ENCODE measurements at places on chromosomes 12 and 14. TPM values are rescaled to one million over a fixed set of nuclear protein-coding genes. Genes with fewer than 3 reads are reported as not detected.

Gene BIN2
- not detected for total RNA-seq

Gene FAR2
- total RNA-seq = 3.3 TPM

Gene ST8SIA1
- total RNA-seq = 14.4 TPM

Gene SERPINA9
- total RNA-seq = 0.22 TPM

Gene DHRS2
- total RNA-seq = 2.1 TPM

Gene SDS
- not detected for total RNA-seq

Gene ZCCHC8
- total RNA-seq = 25.3 TPM

Gene VASH1
- 13.6 TPM for total RNA-seq

GRCh38 chr12:92784797-92785562 lies 82.2 kb downstream of the PLEKHG7 start:
- H3K4me1 ChIP-seq = peaks cover 3% of the 10 kb centered on the region
- no peak overlapping the region for H3K27ac ChIP-seq
- no peak overlapping the region for H3K4me3 ChIP-seq
- no peaks in the 10 kb centered on the region for H3K27me3 ChIP-seq
- peaks cover 12% of the 10 kb centered on the region for H3K36me3 ChIP-seq

DNA sequence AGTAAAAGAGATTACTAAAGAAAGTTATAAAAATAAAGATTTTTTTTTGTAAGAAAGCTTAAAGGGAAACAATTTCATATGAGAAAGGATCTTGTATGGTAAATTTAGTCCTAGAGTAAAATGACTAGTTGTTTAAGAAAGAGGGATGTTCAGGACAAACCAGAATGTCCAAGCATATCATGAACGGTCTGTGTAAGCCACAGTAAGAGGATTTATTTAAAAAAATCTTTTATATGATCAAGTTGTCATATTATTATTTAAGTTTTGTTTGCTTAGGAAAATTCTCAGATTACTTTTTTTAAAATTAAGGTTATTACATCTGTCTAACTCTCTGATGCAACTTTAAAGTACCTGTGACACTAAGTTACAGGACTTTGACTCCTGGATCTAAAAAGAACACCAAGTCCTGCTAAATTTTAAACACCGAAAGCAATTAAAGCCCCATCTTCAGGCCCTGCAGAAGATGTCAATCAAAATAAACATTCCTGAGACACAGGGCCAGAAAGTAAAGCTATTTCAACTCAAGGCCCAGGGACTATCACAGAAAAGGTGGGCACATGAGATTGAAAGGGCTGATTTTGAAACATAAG lies 17.3 kb upstream of the CCDC196 start:
- no peaks in the 10 kb centered on the region for H3K4me1 ChIP-seq
- H3K4me3 ChIP-seq = no peak overlapping the region
- no peak for DNase-seq
- no peak overlapping the region for H3K27ac ChIP-seq

DNA sequence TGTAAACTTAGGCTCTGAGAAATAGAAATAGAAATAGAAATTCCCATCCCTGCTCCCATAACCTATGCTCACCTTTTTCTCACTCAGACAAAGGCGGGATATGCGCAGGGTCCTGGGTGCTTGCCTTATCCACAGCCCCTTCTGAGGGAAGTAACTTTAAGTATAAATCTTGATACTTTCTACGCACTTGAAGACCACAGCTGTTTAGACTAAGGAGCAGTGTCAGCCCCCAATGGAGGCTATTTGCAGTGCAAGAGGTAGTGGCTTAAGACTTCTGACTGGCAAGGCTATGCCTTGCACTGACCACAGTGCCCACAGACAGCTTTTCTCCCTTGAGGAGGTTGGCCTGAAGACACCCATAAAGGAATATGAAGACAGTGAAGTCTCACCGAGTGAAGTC lies 35.2 kb downstream of the ASCL1 start:
- no peaks in the 10 kb centered on the region for H3K27me3 ChIP-seq
- DNase-seq = no peak
- H3K27ac ChIP-seq = no peak overlapping the region
- no peak overlapping the region for H3K4me3 ChIP-seq
- H3K36me3 ChIP-seq = no peaks in the 10 kb centered on the region
- no peaks in the 10 kb centered on the region for H3K4me1 ChIP-seq

- H3K4me3 ChIP-seq = no peak overlapping the region
- DNase-seq = no peak
- no peaks in the 10 kb centered on the region for H3K27me3 ChIP-seq
- H3K27ac ChIP-seq = no peak overlapping the region
These were observed 280.5 kb downstream of the DPF3 start for GRCh38 chr14:72613231-72613974.

GRCh38 chr12:131124487-131125280 lies 171.0 kb downstream of the ADGRD1 start:
- H3K36me3 ChIP-seq = no peaks in the 10 kb centered on the region
- H3K27ac ChIP-seq = no peak overlapping the region
- no peaks in the 10 kb centered on the region for H3K27me3 ChIP-seq
- H3K4me3 ChIP-seq = no peak overlapping the region

- DNase-seq = no peak
- peaks cover 15% of the 10 kb centered on the region for H3K4me1 ChIP-seq
- H3K4me3 ChIP-seq = no peak overlapping the region
- H3K27me3 ChIP-seq = no peaks in the 10 kb centered on the region
- peak overlapping the region; percentile 59 for H3K27ac ChIP-seq
These were observed 338.8 kb upstream of the TMEM132C start for GRCh38 chr12:127928178-127928577.

DNA sequence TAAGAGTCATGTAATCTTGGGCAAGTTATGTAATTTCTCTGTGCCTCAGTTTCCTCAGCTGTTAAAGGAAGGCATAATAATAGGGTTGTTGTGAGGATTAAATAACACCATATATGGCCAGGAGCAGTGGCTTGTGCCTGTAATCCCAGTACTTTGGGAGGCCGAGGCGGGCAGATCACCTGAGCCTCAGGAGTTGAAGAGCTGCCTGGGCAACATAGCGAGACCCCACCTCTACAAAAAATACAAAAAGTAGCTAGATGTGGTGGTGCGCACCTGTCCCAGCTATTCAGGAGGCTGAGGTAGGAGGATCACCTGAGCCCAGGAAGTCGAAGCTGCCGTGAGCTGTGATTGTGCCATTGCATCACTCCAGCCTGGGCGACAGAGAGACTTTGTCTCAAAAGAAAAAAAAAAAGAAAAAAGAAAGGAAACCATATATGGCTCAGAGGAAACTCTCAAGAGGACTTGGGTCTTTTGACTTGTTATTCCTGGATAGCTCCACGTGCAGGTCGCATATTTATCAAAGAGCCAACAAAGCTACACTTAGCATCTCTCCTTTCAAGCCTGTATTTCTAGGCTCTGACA lies 6.9 kb downstream of the GPRC5A start:
- peaks cover 41% of the 10 kb centered on the region for H3K4me1 ChIP-seq
- DNase-seq = no peak
- H3K27me3 ChIP-seq = no peaks in the 10 kb centered on the region
- no peak overlapping the region for H3K4me3 ChIP-seq
- peak overlapping the region; percentile 95 for H3K27ac ChIP-seq
- H3K36me3 ChIP-seq = no peaks in the 10 kb centered on the region

DNA sequence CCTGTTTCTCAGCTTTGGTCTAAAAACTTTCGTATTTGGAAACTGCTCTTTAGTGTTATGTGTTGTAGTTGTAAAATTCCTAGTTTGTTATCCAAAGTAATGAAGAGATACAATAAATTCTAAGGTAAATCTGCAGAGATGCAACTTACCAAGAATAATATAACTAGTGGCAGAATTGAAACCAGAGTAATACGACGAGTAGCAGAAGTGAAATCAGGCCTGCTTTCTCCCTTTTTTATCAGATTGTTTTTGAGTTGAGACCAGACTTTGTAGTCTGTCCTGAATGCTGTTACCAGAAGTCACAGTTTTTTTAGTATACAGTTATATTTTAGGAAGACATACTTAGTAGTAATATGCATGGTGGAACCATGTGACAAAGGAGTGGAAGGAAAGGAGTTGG lies 12.5 kb downstream of the PAPOLA start:
- no peak overlapping the region for H3K27ac ChIP-seq
- H3K36me3 ChIP-seq = no peaks in the 10 kb centered on the region
- no peaks in the 10 kb centered on the region for H3K4me1 ChIP-seq
- no peak overlapping the region for H3K4me3 ChIP-seq
- H3K27me3 ChIP-seq = no peaks in the 10 kb centered on the region

DNA sequence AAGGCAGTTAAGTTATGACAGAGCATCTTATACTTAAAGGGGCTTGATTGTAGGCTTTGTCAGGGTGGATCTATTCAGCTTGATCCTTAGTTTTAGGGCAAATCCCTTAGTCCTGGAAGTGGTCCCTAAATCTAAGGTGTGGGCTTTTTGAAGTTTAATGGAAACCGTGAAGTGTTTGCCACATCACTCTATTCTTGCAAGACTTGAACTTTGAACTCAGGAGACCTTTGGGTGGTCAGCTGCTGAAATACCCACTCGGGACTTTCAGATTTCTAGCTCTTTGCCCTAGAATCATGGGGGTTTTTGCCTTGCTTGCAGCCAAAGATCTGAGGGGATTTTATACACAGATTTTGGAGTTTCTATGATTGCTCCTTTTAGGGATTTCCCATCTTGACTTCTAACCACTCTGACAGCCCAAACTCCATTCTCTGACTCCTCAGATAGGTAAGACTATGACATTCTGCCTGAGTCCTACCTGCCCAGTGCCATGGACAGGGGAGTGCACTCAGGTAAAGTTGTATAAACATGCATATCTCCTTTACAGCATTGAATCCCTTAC lies 39.9 kb downstream of the SNAPC1 start:
- no peak overlapping the region for H3K27ac ChIP-seq
- no peaks in the 10 kb centered on the region for H3K36me3 ChIP-seq
- H3K4me3 ChIP-seq = no peak overlapping the region
- no peaks in the 10 kb centered on the region for H3K4me1 ChIP-seq

DNA sequence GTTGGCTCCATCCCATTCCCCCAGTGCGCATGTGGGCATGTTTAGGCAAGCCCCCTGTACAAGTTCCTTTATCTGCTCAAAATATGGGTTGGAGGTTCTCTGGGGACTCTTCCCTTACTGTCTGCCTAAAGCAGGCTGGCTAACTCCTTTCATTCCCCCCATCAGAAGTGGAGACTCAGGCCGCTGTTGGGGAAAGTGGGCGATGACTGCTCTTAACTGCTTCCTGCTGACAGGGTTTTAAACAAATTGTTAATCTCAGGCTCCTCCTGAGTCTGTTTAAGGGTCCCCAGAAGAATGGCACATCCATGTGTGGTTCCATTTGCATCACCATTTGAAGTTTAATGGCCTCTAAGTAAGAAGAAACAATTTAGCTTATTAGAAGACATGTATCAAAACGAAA lies 15.4 kb upstream of the FAR2 start:
- H3K36me3 ChIP-seq = no peaks in the 10 kb centered on the region
- H3K4me1 ChIP-seq = peaks cover 6% of the 10 kb centered on the region
- no peak for DNase-seq
- peak overlapping the region; percentile 42 for H3K27ac ChIP-seq

GRCh38 chr14:71116568-71117122 lies 209.4 kb downstream of the PCNX1 start:
- H3K36me3 ChIP-seq = peaks cover 7% of the 10 kb centered on the region
- no peak overlapping the region for H3K4me3 ChIP-seq
- no peak overlapping the region for H3K27ac ChIP-seq
- peaks cover 22% of the 10 kb centered on the region for H3K4me1 ChIP-seq
- H3K27me3 ChIP-seq = no peaks in the 10 kb centered on the region
- no peak for DNase-seq

- H3K4me1 ChIP-seq = no peaks in the 10 kb centered on the region
- no peaks in the 10 kb centered on the region for H3K27me3 ChIP-seq
- no peaks in the 10 kb centered on the region for H3K36me3 ChIP-seq
- DNase-seq = no peak
- no peak overlapping the region for H3K27ac ChIP-seq
These were observed 92.9 kb downstream of the ESR2 start for GRCh38 chr14:64201296-64201695.

DNA sequence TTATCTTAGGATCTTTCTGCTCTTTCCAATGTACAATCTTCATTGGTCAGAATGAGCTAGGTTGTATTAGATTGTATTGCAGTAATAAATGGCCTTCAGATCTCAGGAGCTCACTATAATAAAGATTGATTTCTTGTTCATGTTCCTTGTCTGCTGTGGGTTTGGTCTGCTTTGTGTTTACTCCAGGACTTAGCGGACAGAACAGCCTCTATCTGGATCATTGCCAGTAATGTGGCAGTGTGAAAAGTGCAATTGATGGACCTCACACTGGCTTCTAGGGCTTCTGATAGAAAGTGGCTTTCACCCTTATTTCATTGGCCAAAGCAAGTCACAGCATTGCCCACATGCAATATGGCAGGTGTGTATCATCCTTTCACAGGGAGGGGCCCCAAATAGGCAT lies 81.2 kb downstream of the BTG1 start:
- H3K4me3 ChIP-seq = no peak overlapping the region
- H3K36me3 ChIP-seq = no peaks in the 10 kb centered on the region
- no peak for DNase-seq
- no peak overlapping the region for H3K27ac ChIP-seq
- no peaks in the 10 kb centered on the region for H3K27me3 ChIP-seq
- H3K4me1 ChIP-seq = peaks cover 17% of the 10 kb centered on the region

DNA sequence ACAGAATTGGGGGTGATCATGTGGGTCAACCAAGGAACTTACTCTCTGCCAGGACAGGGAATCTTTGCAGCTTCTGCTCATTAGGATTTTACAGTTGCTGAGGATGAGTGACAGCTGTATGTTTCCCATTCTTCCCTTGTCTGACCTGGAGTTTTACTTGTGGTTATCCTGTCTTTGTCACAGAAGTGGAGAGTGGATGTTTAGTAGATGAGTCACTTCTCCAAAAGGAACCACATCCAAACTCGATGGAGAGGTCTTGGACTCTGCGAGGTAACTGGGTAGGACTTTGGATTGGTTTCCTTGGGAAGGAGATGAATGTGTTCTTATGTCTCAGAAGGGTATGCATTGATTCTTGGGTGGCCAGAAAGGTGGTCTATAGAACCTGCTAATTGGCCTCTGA lies 53.8 kb upstream of the USP44 start:
- no peaks in the 10 kb centered on the region for H3K36me3 ChIP-seq
- H3K27ac ChIP-seq = peak overlapping the region; percentile 21
- peak; percentile 75 for DNase-seq
- H3K4me1 ChIP-seq = peaks cover 41% of the 10 kb centered on the region
- no peak overlapping the region for H3K4me3 ChIP-seq

DNA sequence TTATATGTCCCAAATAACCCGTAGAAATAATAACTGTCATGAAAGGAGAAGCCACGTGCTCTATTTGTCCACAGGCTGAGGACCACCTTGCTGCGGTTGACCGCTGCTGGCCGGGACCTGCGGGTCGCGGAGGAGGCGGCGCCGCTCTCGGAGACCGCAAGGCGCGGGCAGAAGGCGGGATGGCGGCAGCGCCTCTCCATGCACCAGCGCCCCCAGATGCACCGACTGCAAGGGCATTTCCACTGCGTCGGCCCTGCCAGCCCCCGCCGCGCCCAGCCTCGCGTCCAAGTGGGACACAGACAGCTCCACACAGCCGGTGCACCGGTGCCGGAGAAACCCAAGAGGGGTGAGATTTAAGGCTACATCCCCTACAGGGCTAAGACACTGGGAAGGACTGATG lies 21.0 kb downstream of the RPGRIP1 start:
- no peaks in the 10 kb centered on the region for H3K4me1 ChIP-seq
- H3K27ac ChIP-seq = no peak overlapping the region
- peak overlapping the region; percentile 29 for H3K4me3 ChIP-seq
- H3K36me3 ChIP-seq = no peaks in the 10 kb centered on the region
- no peak for DNase-seq
- peaks cover 17% of the 10 kb centered on the region for H3K27me3 ChIP-seq

GRCh38 chr14:94421316-94421715 lies 31.3 kb downstream of the SERPINA11 start:
- no peaks in the 10 kb centered on the region for H3K27me3 ChIP-seq
- H3K4me3 ChIP-seq = no peak overlapping the region
- H3K27ac ChIP-seq = no peak overlapping the region
- no peak for DNase-seq
